CD4-positive, alpha-beta T cell treated with Interleukin-6 at 100 ng/mL for 8 hours (primary cell): ENCODE measurements at places on chromosomes 12 and 14.
A peak's percentile ranks its signal among the peaks of the same experiment; 100 is the strongest.

- DNase-seq: peak; percentile 86
These were observed 685 bp upstream of the CDH24 start for GRCh38 chr14:23057757-23058653.

DNA sequence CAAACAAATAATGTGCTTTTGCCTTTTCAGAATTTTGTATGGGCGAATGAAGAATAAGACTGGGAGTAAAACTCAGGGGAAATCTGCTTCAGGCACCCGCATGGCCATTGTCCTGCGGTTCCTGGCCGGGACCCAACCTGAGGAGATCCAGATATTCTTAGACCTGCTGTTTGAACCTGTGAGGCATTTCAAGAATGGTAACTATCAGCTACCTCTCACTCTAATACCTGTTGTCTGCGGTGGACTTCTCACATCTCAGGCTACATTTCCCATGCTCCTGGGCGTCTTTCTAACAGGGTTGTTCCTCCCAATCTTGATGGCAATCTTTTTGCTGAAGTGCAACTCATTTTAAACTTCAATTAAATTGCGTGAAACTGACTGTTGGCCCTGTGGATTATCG, 47.1 kb downstream of the UTP20 start:
- no peak for DNase-seq

DNA sequence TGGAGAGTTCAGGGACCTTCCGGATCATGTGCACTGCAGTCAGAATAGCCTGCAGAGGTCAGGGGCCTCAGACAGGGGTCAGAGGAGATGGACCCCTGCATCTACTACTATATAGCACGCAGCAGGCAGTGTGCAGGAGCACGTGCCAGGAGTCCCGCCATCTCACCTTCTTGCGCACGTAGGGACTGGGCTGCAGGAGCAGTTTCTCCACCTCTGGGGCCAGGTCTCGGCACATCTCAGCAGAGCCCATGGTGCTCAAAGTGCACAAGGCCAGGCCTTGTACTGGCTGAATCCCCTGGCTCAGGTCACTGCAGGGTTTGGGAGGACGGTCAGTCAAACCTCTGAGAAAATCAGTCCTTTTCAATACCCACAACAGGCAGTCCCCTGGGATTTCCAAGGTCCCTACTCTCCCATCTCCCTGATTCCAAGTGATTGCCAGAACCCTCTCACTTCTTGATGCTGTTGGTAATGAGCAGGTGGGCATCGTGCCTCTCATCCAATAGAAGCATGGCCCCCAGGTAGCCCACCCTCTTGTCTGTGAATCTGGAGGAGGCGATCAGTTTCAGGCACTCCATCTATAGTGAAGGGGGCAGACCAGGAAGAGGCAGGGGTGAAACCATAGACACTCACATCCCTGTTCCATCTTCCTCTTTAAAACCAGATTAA, 1.3 kb downstream of the AP1G2 start:
- no peak for DNase-seq

- DNase-seq: no peak
These were observed 51.2 kb upstream of the AMN start for GRCh38 chr14:102870994-102871831.

DNA sequence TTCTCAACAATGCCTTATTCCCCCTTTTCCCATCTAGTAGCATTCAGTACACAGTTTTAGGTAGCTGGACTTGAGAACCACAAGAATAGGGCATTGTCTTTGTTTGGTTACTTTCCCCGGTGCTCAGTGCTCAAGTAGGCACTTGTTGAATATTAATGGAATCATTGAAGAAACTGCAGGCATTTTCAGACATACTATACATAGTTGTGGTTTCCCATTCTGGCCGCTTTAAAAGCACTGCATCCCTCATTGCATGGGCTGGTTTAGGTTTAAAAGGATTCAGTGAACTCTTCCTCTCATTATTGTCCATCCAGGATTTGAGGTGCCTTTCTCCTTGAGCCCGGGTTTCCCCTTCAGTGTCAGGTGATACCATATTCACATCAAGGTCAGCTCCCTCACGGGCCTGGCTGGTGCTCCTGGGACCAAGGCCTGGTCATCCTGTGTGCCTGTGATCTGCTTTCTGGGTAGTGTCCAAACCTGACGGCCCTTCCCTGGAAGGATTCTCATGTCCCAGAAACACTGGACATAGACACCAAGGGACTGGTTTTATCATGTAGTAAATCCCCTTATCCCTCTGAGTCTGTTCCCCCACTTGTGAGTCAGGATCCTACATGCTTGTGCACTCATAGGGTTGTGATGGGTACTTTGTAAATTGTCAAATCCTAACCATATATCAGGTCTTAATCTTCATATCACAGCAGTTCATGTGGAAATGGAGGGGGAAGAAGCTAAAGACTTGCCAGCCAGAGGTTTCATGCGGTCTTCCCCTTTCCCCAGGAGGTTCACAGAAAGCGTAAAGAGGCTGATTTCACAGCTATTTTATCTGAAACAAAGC, 7.4 kb downstream of the TCP11L2 start:
- DNase-seq: no peak

DNA sequence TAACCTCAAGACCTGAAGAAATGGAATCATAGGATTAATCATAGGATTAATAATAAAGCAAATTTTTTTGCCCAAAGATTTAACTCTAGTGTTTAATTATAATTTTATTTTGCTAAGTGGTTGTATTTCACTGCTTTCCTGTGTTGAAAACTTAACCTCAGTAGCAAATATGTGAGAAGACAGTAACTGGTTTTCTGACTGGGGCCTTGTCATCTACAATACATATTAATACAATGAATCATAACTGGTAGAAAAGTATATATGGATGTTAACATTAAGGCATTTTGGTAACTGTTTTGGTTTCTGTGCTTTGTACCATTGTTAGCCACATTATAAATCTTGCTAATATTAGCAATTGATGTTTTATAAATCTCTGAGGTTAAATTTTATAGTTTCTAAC, 92.2 kb downstream of the ACSS3 start:
- DNase-seq: no peak

DNA sequence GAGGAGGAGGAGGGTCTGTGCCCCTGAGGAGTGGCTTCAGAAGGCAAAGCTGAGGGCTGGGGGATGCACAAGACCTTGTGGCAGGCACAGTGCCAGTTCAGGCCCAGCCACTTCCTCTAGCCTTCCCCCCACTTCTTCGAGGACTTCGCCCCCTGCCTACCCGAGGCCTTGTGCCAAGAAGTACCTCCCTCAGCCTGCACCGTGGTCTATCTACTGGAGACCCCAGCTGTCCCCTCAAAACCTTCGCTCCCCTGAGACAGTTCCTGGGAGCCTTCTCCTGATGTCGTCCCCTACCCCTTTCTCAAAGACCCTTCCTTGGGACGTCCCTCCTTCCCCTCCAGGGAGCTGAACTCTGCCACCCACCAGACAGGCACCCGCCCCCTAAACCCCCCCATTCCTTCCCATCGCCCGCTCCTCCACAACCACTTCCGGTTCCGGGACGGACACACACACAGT, 604 bp downstream of the ZNF384 start:
- DNase-seq: peak; percentile 40

DNA sequence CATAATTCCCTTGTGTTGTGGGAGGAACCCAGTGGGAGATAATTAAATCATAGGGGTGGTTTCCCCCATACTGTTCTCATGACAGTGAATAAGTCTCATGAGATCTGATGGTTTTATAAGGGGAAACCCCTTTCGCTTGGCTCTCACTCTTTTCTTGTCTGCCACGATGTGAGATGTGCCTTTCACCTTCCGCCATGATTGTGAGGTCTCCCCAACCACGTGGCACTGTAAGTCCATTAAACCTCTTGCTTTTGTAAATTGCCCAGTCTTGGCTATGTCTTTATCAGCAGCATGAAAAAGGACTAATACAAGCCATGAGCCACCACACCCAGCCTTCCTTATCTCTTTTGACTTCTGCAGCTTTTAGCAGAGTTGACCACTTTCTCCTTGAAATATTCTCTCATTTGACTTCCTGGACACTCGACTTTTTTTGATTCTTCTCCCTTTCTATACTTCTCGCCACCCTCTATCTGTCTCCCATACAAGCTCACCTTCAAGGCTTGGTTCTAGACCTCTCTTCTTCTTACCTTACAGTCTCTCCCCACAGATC, 2.3 kb downstream of the MTERF2 start:
- no peak for DNase-seq

GRCh38 chr12:96698965-96699364, 208.1 kb upstream of the NEDD1 start:
- no peak for DNase-seq

GRCh38 chr12:127389923-127390322, 877.0 kb upstream of the TMEM132C start:
- DNase-seq: no peak

DNA sequence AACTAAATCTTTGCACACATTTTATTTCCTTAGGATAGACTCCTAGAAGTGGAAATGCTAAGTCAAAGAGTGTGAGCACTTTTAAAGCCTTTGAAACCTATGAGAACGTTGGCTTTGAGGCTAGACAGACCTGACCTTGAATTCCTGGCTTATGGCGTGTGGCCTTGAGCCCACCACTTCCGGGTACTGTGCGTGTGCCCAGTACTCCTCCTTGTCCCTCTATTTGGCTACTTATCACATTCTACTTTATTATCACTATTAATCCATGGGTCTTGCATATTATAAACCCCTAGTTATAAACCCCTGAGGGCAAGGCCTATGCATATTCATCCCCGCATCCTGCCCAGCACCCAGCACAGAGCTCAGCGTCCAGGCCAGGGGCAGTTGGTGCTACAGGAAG, 26.0 kb upstream of the CD27 start:
- no peak for DNase-seq

GRCh38 chr14:64806862-64807495, 72.7 kb downstream of the SPTB start:
- DNase-seq: no peak

GRCh38 chr12:41206298-41206697, 18.2 kb downstream of the PDZRN4 start:
- no peak for DNase-seq

GRCh38 chr14:50516091-50516490, 16.3 kb downstream of the MAP4K5 start:
- DNase-seq: no peak

DNA sequence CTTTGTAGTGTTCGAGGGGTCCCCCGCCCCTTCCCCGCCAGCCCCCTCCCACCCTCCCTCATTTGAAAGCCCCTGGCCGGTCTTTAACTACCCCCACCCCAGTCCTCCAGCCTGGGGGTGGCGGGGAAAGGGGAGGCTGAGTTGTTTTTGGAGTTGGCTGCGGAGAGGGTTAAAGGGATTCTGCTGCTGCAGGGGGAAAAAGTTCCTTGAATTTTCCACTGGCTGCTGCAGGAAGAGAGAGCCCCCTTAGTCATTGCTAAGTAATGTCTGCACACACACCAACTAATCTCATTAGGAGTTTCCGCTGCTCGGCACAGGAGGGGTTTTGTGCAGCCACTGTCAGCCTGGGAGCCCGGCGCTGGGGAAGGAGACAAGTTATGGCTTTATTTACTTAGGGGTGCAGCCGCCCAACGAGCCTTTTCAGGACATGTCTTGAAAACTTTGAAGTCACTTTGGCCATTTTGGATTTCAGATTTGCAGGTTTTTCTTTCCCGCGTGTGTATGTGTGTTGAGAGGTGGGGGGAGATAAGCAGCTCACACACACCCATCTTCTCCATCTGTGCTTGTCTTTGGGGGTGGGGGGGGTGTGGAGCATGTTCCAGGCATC, 1.8 kb downstream of the ELK3 start:
- peak; percentile 32 for DNase-seq

GRCh38 chr12:115320967-115321366, 637.0 kb upstream of the TBX3 start:
- no peak for DNase-seq

GRCh38 chr14:22515929-22516328, 73.1 kb downstream of the DAD1 start:
- DNase-seq: no peak

DNA sequence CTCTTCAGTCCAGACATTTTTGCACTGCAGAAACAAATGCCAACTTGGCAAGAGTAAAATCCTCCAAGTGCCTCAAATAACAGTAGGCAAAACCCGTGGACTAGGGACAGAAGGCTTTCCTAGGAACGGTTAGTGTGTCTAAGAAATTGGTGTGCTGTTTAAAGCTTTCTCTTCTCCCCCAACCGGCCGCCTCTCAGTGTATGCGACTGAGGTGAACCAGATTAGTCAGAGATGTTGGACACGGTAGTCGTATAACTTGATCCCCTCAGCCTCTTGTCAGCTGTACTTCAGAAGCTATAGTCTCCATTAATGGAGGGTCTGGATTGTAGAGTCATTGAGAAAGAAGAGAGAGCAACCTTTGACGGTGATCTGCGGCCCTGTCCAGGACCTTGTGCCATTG, 21.7 kb downstream of the PPFIBP1 start:
- no peak for DNase-seq

DNA sequence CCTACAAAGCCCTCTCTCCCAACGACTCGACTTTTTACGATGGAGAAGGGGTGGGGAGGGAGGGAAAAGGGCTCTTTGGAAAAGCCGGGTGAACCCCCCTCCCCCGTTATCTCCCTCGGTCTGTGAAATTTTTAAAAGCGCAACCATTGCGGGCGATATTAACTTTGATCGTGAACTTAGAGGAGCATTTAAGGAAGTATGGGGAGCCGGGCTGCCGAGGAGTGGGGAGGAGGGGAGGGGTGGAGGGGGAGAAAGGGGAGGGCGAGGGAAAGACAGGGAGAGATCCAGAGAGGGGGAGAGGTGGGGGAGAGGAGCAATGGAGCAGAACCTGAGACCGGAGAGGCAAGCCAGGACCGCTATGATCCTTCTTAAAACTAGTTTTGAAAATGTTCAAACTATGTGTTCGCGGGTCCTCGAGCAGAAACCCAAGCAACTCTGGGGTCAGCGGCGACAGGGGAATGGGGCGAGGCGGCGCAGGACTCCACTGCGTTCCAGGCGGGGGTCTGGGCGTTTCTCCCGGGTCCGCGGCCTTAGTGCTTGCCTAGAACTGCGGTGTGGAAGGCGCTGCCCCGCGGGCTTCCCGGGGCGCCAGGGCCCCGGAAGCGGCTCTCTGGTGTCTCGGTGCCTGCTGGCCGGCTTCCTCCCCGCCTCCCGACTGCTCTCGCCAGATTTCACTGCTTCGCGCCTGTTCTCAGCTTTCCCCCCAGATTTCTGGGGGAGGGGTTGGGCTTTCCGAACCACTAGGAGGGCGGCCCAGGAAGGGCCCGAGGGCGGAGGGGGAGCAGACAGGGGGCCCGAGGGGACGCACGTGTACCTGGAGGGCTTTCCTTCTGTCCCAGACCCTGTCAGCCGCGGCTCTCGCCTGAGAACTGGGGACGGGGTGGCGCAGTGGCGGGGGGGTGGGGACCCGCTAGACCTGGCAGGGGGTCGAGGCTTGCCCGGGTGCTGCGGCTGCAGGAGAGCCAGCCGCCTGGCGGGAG, at the start of gene HOTAIR:
HOTAIR (minus strand) TSS at position 871 of the 980 bp plus-strand sequence.
- peak; percentile 12 for DNase-seq

GRCh38 chr14:54762296-54762695, 140.3 kb downstream of the GCH1 start:
- DNase-seq: no peak
